H4 (cell line): ENCODE measurements at places on chromosomes 2 and 18. TPM values are rescaled to one million over a fixed set of nuclear protein-coding genes. Genes with fewer than 3 reads are reported as not detected.

Gene UGT1A8
- total RNA-seq = not detected in 2 replicates

Gene LIMS4
- not detected in 2 replicates for total RNA-seq

DNA sequence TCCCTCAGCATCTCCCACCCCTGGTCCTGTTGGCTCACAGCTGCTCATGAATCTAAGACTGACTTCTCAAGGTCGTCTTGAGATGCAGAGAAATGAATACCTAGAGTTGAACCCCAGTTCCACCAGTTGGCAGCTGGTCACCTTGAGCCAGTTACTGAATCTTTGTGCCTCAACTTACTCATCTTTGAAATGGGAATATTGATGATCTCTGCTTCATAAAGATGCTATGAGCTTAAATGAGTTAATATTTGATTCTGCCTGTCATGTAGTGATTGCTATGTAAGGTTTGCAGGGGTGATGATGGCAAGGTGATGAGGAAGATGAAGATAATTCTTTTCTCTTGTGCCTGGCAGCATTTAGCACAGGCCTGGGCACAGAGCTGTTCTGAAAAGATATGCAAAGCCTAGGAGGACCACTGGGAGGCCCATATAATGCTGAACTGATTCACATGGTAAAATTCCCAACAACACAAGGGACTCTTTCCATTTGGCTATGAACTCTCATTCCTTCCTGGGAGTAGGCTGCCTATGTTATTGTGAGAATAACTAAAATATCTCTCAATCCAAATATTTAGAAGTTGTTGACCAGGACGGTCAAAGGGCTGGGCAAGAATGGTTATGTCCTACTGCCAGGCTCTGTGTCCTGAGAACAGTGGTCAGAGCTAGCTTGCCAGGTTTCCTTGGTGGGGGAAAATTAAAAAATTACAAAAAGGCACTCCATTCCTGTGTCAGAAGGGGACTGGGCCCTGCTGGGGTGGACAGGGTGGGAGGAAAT, 70.9 kb downstream of the APOB start:
- no peak for DNase-seq

Gene LINC00305
- total RNA-seq = not detected in 2 replicates

- no peak for DNase-seq
Observed at GRCh38 chr2:233338812-233339368, 15.4 kb upstream of the DGKD start.

DNA sequence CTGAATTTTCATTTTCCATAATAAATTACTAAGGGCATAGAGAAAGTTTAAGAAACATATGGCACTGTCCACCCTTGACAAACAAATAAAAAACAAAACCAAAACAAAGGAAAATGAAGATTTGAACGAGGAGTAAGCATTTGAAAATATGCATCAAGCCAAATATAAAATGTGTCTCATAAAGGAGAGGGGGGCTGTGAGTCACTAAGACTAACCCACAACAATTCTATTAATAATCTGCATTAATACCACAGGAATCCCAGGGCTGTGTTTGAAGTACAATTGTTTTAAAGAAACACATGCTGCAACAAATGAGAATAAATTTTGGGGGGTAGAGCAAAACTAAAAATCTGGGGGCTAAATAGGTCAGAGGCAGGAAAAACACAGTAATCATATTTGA, 53.8 kb upstream of the STK17B start:
- no peak for DNase-seq

DNA sequence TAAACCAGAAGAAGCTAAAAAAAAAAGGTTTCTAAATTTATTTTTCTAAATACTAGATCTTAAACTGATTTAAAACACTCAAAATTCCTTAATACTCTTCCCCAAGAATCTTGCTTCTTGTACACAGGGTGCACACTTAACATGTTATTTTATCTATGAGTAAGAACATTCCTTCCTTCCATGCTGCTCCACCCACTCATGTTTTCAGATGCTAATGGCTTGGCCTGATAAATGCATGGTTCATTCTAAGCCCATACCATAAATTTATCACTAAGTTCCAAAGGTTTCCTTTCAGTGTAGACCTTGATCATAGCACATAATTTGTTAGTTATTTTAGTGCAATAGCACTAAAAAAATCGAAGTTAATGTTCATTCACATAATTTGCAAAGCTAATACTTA, 8.1 kb downstream of the FBXO48 start:
- no peak for DNase-seq

DNA sequence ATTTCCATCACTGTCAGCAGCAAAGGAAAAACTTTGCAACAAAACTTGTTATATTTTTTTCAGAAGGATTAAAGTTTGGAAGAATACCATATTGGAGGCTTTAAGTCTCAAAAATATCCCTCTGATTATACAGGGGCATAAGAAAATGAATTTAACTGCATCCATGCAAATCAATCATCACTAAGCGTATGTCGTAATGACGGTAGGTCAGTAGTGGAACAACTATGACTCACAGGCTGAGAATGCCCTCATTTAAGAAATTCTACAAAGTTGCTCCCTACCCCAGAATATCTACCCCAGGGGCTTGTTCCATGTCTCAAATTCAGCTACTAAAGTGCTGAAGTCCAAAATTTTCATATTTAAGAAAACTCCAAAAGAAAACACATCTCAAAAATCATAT, 12.5 kb upstream of the NAB1 start:
- peak; percentile 40 for DNase-seq

DNA sequence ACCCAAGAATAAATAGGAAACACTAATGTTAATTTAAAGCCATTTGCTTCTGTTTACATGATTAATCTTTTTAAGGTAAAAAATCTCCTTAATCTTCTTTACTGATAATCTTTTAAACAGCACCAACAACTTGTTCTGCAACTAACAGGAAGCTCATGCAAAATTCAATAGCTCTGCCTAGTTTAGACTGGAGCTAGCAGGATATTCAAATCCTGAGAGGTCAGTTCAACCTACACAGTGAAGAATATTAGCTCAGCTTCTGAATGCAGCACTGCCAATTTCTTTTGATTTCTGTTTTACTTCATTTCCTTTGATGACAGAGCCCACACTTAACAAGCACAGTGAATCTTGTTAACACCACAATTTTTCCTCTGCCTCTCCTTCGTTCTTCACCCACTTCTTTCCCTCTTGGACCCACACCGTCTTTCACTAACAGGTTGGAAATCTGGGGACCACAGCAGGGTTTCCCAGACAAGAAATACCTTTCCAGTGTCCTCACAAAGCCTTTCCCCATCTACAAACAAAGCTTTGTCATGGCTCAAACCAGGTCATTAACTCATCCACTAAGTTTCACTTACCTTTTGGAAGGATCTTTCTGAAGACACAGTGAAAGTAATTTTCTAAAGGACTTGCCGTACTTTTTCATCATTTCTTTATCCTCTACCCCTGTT, 109.8 kb downstream of the STK39 start:
- no peak for DNase-seq

DNA sequence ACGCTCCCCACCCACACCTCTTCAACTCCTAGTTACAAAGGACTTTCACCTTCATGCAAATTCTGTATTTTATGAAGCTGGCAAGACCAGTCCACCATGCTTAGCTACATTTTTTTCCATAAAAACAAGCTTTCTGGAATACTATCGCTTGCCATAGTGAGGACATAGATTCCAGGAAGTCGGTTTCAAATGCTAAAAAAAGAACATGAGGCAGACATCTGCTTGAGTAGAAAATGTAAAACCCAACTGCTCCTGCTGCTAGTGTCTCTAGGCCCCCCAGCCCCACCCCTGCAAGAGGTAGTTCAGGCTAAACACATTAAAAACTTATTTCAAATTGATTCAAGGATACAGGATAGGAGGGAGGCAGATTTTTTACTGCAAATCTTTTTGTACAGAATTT, 148.9 kb downstream of the SMAD2 start:
- DNase-seq = no peak

DNA sequence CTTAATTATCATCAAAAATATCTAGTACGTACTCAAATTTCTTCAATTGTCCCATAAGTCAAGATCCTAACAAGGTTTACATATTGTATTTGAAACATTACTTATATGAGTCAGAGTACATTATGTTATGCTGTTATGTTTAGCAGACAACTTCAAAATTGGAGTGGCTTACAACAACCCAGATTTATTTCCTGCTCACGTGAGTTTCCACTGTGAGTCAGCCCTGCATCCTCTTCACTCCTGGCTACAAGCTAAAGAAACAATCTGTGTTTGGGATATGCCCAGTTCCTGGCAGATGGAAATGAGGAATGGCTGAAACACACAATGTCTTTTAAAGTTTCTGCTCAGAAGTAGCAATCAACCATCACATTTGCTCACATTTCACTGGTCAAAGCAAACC, 31.5 kb upstream of the TANC1 start:
- peak; percentile 80 for DNase-seq

Gene RAB12
- total RNA-seq = 68.4 and 71.5 TPM in 2 replicates

DNA sequence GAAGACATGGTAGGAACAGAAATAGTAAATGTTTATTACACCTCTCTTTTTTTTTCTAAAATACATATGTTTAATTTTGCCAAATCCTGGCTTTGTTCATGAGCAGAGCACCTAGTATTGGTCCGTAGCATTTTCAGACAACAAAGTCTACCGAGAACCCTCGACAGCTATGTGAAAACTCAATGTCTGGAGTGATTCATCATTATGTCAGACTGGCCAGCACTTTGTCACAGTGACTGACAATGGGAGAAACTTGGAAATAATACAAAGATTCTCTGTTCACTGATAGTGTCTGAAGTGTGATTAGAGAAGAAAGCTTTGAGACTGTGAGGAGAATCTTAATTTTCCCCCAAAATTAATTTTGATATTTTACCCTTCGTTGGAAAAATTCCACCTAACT, 143.0 kb downstream of the HNMT start:
- DNase-seq = no peak

DNA sequence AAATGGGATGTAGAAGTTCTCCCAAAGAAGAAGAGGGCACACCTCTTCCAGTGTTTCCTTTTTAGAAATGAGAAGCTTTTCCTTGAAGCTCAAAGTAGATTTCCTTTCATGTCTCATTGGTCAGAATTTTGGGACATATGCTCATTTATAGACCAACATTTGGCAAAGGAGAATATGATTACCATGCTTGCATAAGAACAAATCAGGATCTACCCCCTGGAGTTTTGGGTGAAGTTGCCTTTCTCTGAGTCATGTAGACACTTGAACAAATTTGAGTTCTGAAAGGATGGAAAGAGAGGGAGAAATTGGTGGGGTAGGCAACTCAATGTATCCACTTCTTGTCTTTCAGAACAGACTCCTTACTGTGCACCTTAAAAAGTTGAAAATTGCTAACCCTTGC, 409.0 kb downstream of the SLC4A3 start:
- no peak for DNase-seq

Gene TBR1
- total RNA-seq = 0.02 TPM in 1 of 2 replicates, not detected in the other
